ENCODE measurements at places on chromosomes 16 and 17.
A peak's percentile ranks its signal among the peaks of the same experiment; 100 is the strongest.

GRCh38 chr16:35746963-35747657, 2287.7 kb downstream of the TP53TG3F start:
- no peak for DNase-seq

GRCh38 chr17:74217888-74218287, 4.5 kb downstream of the TTYH2 start:
- DNase-seq = no peak

- no peak for DNase-seq
Measured at GRCh38 chr16:8798174-8798527, 512 bp downstream of the PMM2 start.

GRCh38 chr17:74608511-74608910, 15.0 kb downstream of the CD300E start:
- DNase-seq = no peak

GRCh38 chr17:46851029-46851741, at the start of gene WNT9B:
Gene WNT9B, plus strand, starts transcription at chr17:46851583. Its CDS starts 56 bp downstream, at chr17:46851639.
- DNase-seq = peak; percentile 7

GRCh38 chr16:83802135-83802534, 5.6 kb upstream of the HSBP1 start:
- no peak for DNase-seq

GRCh38 chr17:76048711-76049110, 21.6 kb upstream of the EVPL start:
- DNase-seq = no peak

GRCh38 chr17:49508866-49509587, 13.9 kb downstream of the NGFR start:
- DNase-seq = no peak

DNA sequence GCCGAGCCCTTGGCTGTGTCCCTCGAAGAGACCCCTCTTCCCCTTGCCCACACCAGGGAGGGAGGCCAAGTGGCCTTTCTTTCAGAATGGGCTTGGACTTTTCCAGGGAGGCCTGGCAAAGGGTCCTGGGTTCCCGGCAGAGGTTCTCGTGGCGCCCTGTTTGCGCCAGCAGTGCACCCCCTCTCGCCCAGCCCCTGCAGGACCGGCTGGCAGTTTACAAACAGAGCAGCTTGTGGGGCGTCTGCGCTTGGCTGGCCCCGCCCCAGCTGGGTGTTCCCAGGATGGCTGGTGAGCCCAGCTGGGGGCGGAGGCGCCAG, 137.8 kb upstream of the CIBAR2 start:
- no peak for DNase-seq

DNA sequence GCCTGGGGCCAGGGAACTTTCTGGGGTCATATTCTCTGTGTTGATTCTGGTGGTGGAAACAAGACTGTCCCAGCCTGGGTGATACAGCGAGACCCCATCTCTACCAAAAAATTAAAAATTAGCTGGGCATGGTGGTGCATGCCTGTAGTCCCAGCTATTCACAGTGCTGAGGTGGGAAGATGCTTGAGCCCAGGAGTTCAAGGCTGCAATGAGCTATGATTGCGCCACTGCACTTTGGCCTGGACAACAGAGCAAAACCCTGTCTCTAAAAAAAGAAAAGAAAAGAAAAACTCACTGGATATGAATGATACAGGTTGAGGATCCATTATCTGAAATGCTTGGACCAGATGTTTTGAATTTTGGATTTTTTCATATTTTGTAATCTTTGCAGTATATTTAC, 13.6 kb downstream of the SCGB1C2 start:
- DNase-seq = no peak

- no peak for DNase-seq
Measured at GRCh38 chr17:3802461-3803307, 1.7 kb upstream of the ITGAE start.

- DNase-seq = no peak
Measured at GRCh38 chr17:50214976-50215760, 13.7 kb upstream of the COL1A1 start.

DNA sequence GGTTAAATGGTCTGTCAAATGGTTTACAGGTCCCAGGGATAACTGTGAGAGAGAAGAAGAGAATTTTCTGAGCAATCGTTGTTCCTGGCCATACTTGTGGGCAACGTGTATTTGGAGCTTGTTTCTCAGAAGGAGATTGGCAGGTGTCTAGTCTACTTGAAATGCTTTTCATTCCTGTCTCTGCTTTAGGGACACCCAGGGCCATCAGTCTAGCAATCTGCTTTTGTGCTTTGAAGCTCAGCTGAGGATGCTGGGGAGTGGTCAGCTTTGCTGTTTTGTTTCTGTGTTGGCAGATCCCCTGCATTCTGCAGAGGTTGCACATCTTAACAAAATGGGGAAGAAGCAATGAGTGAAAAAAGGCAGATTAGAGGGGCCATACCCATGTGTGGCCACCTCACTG, 193.7 kb downstream of the SHISA9 start:
- no peak for DNase-seq

GRCh38 chr17:41705271-41705991, 6.7 kb upstream of the GAST start:
- DNase-seq = no peak

DNA sequence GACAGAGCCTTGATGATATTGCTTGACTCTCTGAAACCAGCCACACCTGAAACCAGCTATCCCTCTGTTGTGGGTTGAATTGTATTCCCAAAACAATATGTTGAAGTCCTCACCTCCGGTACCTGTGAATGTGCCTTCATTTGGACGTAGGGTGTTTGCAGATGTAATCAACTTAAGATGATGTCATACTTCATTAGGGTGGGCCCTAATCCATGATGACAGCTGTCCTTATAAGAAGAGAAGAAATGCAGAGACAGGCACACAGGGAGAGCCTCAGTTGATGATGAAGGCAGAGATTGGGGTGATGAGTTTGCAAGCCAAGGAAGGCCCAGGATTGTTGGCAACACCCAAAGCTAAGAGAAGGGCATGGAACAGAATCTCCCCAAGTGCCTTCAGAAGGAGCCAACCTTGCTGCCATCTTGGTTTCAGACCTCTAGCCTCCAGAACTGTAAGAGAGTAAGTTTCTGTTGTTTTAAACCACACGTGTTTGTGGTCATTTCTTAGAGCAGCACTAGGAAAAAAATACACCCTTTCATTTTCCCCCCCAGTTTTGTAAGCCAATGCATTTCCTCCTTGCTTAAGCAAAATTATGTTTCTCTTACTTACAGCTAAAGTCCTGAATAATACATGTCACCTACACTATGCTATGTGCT, 29.4 kb upstream of the MYH10 start:
- no peak for DNase-seq

Data from NCI-H2081 treated with DMSO at 0.1 percent for 48 hours (cell line).